ENCODE measurements at places on chromosomes 5 and 9. TPM values are rescaled to one million over a fixed set of nuclear protein-coding genes. Genes with fewer than 3 reads are reported as not detected.

KCNV2 gene
- not detected for total RNA-seq

SPINK6 gene
- not detected for total RNA-seq

DMGDH gene
- total RNA-seq = 0.40 TPM

SETD9 gene
- 11.6 TPM for total RNA-seq

FOXI1 gene
- total RNA-seq = not detected

INSL6 gene
- not detected for total RNA-seq

JAKMIP2 gene
- total RNA-seq = not detected

IFNE gene
- total RNA-seq = not detected

PTPN3 gene
- total RNA-seq = 2.6 TPM

CCL21 gene
- total RNA-seq = 0.44 TPM

NDFIP1 gene
- 53.0 TPM for total RNA-seq

SH3PXD2B gene
- 13.5 TPM for total RNA-seq

TSSK1B gene
- total RNA-seq = not detected

ZCCHC9 gene
- 13.9 TPM for total RNA-seq

BARHL1 gene
- not detected for total RNA-seq

NTRK2 gene
- under 0.01 TPM for total RNA-seq

LCP2 gene
- 0.22 TPM for total RNA-seq

ITGA2 gene
- total RNA-seq = 24.8 TPM

CYLC2 gene
- total RNA-seq = not detected

PRDM9 gene
- not detected for total RNA-seq

CDC25C gene
- total RNA-seq = 0.79 TPM

YTHDC2 gene
- total RNA-seq = 37.1 TPM

ANKRD18B gene
- total RNA-seq = 0.22 TPM

FOXD4L4 gene
- under 0.01 TPM for total RNA-seq

GMCL2 gene
- not detected for total RNA-seq

LRRC19 gene
- total RNA-seq = not detected

IGFBPL1 gene
- total RNA-seq = under 0.01 TPM

TXNDC8 gene
- not detected for total RNA-seq

PCDH12 gene
- 22.2 TPM for total RNA-seq

MLANA gene
- not detected for total RNA-seq

IRX1 gene
- total RNA-seq = under 0.01 TPM

FOXE1 gene
- total RNA-seq = not detected

KDM3B gene
- total RNA-seq = 37.3 TPM

NTNG2 gene
- 0.40 TPM for total RNA-seq

ZBTB26 gene
- 2.0 TPM for total RNA-seq

COQ4 gene
- total RNA-seq = 26.0 TPM

ZNF658 gene
- 4.2 TPM for total RNA-seq

LCNL1 gene
- not detected for total RNA-seq

TAF11L3 gene
- not detected for total RNA-seq

ANKRD31 gene
- total RNA-seq = not detected

PDE6A gene
- total RNA-seq = not detected

STING1 gene
- total RNA-seq = 18.7 TPM

C6 gene
- not detected for total RNA-seq

DOCK2 gene
- 0.44 TPM for total RNA-seq

LMX1B gene
- total RNA-seq = not detected

PTGES gene
- total RNA-seq = 0.44 TPM

GRXCR2 gene
- not detected for total RNA-seq

SLC27A6 gene
- total RNA-seq = under 0.01 TPM

IL7R gene
- 1.3 TPM for total RNA-seq

SEMA5A gene
- 0.44 TPM for total RNA-seq

CD180 gene
- under 0.01 TPM for total RNA-seq

GABRA1 gene
- not detected for total RNA-seq

CDKN2A gene
- total RNA-seq = 0.60 TPM

C9 gene
- under 0.01 TPM for total RNA-seq

CDH18 gene
- total RNA-seq = not detected
